ENCODE measurements at places on chromosomes 12 and 14. TPM values are rescaled to one million over a fixed set of nuclear protein-coding genes. Genes with fewer than 3 reads are reported as not detected.

DNA sequence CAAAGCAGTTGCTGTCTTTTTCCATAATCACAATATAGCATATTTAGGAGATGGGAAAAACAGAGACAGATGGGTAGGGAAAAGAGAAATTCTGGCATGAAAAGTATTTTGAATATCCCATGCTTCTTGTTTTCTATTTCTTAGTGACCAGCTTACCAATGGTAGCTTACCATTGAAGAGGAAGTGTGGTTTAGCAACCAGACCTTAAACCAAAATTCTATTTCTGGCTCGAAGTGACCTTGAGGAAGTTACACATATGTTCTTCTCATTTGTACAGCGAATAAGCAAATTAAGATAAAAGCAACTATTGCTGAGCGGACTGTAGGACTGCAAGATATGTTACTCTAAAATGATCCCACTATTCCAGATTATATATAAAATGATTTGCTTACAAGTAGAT lies 82.9 kb downstream of the FGD4 start:
- peak; percentile 32 for DNase-seq

- DNase-seq: no peak
Measured at GRCh38 chr12:62647586-62647985, 181.0 kb downstream of the MON2 start.

DNA sequence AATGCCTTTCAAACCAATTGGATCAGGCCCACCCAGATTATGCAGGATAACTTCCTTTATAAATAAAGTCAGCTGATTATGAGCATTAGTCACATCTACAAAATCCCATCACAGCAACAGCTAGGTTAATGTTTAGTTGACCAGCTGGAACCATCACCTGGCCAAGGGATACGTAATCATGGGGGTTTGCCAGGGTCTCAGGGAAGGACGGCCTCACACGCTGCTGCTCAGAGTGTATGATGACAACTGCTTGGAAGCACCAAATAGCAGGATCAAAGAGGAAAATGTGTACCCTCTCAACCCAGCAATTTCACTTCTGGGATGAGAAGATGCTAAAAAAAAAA lies 162.6 kb downstream of the SLC15A4 start:
- no peak for DNase-seq

DNA sequence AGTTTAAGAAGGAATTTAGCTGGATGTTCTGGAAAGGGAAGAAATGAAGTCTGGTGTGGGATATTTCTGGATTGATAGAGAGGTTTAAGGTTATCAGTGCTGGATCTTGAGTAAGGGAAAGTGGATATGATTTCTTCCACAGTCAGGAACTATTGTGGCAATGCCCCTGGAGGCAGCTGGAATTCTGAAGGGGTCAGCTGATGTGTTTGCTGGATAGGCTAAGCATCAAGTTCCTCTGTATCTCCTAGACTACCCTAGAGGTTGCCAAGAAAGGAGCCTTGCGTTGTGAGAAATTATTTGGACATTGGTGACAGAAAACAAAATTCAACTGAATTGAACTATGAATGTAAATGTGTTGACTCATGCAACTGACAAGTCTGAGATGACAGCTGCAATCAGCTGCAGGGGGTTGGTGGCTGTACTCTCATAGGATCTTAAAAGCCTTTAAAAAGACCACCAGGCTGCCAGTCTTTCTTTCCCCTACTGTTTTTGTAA lies 244.4 kb downstream of the ATXN7L3B start:
- no peak for DNase-seq

GRCh38 chr14:65993103-65993502 lies 493.1 kb upstream of the CCDC196 start:
- DNase-seq: no peak

DNA sequence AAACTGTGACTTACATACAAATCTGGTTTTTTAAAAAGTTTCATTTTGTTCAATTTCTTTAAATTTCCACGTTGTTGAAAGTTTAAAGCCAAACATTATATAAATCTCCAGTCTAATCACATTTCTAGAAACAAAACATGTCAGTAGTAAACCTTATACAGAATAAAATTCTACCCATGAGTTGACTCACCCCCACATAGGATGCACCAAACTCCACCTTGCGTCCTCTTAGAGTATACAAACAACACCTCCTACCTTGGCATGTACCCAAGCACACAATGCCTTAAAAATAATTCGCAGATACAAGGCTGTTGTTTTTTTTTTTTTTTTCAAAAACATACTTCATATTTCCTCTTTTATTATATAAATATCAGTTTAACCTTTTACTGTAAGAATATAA lies 3.3 kb downstream of the FBXL14 start:
- DNase-seq: peak; percentile 80

DNA sequence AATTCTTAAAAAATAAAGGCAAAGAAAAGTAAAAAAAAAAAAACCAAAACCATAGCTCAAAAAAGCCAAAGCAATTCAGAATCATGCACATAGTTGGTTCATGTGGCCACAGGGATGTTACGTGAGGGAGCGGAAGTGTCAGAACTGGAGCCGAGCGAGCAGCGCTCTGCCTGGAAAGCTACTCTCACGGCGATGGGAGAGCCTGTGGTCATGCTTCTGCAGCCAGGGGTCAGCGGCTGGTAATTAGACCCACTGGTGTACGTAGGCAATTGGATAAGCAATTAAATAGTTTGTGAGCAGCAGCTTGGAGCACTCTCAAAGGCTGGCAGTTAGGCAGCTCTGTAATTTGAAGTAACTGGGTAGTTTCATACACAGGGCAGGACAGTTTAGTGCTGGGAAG lies 58.1 kb downstream of the TRHDE start:
- DNase-seq: no peak

- DNase-seq: no peak
Measured at GRCh38 chr14:94341656-94342333, 18.7 kb upstream of the SERPINA6 start.

GRCh38 chr12:50248411-50248810 lies 34.9 kb downstream of the LIMA1 start:
- no peak for DNase-seq

- no peak for DNase-seq
Measured at GRCh38 chr12:10293570-10294227, 14.0 kb upstream of the KLRD1 start.

DNA sequence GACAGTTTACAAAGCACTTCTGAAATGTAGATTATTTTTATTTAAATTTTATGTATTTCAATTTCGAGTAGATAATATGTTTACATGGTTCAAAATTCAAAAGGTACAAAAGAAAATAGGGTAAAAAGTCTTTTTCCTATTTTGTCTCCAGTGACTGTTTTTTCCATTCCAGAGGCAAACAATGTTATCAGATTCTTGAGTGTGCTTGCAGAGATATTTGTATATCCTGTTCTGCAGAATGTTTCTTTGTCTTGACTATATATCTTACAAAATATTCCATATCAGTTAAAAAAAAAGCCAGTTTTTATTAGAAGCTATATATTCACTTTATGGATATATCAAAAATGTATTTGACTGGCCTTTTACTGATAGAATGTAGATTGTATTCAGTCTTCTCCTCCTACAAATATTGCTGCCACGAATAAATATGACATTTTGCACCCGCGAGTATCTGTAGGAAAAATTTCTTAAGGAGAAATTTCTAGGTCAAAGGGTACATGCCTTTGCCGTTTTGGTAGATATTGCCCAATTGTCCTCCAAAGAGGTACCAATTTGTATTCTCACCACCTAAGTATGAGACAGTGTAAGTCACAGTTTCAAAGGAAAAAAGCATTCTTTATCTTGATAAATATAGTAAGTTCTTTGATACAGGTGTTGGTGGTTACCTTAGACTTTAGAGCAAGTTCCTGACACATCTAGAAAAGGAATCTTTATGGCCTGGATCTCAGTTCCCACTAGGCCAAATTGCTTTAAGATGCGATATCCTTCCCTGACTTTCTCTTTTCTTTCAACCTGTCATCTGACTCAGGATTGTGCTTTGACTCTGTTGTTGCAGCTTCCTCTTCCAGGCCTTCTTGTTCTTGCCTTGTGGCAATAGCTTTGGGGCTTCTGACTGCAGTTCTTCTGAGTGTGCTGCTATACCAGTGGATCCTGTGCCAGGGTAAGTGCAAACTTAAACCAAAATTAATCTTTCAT lies 2.3 kb downstream of the KLRG1 start:
- DNase-seq: no peak

Gene ISM2
- polyA plus RNA-seq: 3.4 TPM

Gene GLIPR1
- polyA plus RNA-seq: 15.9 TPM

Gene C14orf39
- polyA plus RNA-seq: 0.50 TPM

Gene SDR9C7
- polyA plus RNA-seq: not detected
